ENCODE measurements at places on chromosomes 2 and 18.

- DNase-seq, result no peak
These were observed 109.1 kb downstream of the SMAD7 start for GRCh38 chr18:48841381-48842258.

GRCh38 chr18:48608581-48608980 is 69.8 kb downstream of the CTIF start:
- DNase-seq, result no peak

DNA sequence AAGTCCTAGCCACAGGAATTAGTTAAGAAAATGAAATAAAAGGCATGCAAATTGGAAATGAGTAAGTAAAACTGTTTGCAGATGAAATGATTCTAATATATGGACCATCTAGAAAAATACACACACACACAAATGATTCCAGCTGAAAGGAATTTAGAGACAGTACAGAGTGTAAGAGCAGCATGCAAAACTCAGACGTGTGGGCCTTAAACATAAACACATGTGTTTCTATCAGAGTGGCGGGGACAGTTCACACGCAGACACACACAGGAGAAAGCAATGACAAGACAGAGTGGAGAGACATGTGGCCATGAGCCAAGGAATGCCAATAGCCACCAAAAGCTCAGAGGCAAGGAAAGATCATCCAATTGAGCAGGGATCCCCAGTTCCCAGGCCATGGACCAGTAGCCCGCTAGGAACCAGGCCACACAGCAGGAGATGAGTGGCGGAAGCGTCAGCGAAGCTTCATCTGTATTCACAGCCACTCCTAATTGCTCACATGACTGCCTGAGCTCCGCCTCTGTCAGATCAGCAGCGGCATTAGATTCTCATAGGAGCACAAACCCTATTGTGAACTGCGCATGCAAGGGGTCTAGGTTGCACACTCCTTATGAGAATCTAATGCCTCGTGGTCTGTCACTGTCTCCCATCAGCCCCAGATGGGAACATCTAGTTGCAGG is 155.4 kb downstream of the ARL4C start:
- no peak for DNase-seq

DNA sequence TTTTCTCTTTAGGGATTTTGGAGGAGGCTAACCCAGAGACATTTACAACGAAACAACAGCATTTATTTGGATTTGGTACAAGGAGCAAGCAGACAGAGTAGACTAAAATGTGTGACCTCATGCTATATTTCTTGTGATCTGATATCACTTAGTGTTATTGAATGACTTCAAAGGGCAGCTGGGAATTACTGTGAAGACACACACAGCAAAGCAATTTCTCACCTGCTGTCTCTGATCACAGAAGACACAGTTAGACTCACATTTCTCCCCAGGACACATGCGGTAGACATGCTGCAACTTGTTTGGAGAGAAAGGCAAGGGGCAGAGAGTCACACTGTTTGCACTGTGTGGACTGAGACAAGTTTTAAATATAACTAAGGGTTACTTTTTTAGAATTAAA is 67.5 kb downstream of the LTBP1 start:
- no peak for DNase-seq

DNA sequence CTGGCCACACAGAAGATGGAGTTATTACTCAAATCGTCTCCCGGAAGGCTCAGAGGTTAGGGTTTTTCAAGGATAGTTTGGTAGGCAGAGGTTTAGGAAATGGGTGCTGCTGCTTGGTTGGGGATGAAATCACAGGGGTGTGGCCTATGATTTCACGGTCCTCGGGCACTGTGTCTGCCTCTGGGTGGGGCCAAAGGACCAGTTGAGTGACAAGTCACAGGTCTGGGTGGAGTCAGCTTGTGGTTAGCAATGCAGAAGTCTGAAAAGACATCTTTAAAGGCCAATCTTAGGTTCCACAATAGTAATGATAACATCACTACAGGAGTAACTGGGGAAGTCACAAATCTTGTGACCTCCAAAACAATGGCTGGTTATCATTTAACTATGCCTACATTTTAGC is 387.8 kb downstream of the ZNF521 start:
- DNase-seq, result no peak

- DNase-seq, result no peak
These were observed 52.9 kb downstream of the CRACDL start for GRCh38 chr2:98882971-98883779.

DNA sequence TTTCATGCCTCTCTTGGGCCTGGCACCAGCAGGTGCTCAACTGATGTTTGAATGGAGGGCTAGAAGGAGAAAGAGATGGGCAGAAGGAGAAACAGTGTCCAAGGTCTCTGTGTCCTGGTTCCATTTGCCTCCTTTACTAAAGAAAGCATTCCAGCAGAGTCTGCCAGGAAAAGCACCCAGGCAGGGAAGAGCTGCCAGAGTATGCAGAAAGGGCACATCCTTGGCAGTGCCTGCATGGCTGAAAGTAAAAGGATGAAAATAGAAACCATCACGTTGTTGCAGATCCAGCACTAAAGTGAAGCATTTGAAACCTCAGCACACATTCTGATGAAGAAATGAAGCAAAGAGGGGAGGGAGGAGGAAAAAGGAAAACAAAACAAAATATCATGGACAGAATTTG is 142.2 kb downstream of the ESCO1 start:
- DNase-seq, result no peak

DNA sequence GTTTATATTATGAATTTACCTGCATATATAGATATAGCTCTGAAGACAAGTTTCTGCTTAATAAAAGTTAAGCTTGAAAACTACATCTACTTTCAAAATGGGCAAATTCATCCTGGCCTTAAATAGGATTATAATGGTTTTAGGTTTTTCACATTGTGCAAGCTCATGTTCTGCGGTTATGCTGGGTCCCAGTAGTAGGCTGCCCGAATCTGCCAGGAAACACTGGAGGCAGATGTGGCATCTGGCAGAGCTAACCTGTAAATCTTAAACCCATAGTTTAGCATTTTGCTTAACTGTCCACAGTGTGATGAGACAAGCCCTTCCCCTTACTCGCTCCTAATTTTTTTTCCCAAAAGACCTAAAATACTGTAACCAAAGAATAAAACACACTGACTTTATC is 234.2 kb downstream of the TCF4 start:
- no peak for DNase-seq

DNA sequence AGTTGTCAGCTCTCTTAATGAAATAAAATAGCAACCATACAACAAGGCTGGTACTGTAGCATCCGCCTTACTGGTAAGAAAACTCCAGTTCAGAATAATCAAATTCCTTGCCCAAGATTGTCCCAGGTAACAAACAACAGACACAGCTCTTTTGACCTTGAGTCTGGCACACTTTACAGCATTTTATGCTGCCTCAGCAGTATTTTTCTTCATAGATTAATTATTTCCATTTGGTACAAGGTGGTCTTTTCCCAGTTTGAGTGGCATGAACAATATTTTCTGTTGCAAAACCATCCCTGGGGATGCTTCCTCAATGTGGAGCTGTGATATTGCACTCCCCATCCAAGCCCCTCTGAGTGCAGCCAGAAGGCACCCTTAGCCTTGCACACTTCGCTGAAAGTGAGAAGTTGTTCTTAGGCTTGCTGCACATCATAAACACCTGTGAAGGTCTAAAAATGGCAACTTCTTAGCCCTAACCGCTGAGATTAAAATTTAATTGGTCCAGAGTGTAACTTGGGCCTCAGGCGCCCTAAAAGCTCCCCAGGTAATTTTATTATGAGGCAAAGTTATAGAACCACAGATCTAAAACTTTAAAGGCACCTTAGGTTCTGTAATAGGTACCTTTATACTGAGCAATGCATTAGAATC is 523.3 kb downstream of the CMPK2 start:
- no peak for DNase-seq

DNA sequence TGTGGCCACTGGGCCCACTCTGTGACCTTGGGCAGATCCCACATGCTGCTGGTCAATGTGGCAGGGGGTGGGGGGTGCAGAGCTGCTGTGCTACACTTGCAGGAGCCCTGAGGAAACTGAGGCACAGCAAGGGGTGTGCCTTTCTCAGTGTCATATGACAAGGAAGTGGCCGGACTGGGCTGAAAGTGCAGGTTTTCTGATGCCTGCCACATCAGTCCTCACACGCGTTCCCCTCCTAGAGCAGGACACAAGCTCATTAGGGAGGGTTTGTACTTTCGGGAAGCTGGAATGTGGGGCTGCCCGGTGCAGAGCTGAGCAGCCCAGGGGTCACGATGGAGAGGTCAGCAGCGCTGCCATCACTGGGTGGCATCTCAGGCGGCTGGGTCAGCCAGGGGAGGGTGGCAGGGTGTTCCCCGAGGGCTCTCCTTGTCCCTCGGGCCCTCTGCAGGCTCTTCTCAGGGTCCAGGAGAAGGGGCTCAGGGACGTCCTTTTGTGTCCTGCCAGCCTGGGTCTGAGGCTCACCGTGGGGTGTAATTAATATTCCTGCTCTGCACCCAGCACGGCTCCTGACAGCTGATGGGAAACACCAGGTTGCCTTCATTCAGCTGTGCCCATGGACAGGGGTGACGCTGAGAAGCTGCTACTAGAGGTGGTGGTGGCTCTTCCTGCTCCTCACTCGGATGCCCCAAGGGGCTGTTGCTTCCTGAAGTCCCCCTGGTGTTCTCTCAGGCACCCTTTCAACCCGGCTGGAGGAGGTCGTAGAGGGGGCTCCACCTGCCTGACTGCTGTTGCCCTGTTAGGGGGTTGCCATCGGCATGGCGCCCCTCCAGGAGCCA is 62.1 kb upstream of the HDAC4 start:
- DNase-seq, result no peak

DNA sequence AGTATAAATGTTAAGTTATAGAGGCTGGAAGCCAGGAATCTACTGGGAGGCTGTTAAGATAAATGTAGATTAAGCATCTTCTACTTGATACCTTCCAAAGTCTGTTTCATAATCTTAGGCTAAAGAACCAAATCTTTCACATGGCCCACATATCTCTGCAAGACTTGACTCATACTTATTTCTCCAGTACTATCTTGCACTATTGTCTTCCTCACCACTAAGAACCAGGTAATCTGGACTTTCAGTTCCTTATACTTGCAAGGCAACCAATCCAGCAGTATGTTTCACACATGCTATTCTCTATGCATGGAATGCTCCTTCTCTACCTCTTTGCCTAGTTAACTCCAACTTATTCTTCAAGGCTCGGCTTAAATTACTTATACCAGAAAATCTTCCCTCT is 62.2 kb downstream of the RBMS1 start:
- DNase-seq, result no peak

DNA sequence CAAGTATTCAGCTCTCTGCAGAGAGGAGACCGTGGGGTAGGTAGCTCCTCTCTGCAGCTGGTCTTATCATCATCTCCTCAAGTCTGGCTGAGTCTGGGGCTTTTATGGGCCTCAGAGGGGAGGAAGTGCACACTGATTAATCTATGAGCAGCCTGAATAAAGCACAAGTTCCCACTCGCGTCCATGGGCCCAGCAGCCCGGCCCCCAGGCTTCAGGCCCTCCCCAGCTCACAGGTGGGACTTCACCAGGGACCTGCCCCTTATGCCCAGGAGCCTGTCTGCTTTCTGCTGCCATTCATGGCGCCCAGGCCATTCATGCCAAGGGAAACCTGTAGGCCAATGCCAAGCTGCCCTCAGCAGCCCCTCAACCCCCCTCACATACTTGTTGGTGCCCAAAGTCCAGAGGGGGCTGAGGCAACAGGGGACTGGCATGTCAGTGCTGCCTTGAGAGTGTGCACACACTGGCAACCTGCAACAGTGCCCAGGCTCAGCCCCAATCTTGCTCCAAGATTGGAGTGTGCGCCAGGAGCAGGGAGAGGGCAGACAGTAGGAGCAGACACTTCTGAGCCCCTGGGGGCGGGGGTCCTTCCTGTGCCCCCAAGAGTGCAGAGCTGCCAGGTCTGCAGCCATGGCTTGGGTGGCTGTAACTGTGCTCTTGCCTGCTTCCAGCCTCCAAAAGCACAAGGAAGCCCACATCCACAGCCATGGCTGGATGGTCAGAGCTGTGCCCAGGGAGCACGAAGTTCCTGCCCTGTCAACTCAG is 375.6 kb upstream of the VWC2L start:
- no peak for DNase-seq

- no peak for DNase-seq
These were observed 287.9 kb downstream of the PTPRM start for GRCh38 chr18:7855028-7855427.

- no peak for DNase-seq
These were observed 1091.5 kb upstream of the CHAC2 start for GRCh38 chr2:52676056-52676455.

DNA sequence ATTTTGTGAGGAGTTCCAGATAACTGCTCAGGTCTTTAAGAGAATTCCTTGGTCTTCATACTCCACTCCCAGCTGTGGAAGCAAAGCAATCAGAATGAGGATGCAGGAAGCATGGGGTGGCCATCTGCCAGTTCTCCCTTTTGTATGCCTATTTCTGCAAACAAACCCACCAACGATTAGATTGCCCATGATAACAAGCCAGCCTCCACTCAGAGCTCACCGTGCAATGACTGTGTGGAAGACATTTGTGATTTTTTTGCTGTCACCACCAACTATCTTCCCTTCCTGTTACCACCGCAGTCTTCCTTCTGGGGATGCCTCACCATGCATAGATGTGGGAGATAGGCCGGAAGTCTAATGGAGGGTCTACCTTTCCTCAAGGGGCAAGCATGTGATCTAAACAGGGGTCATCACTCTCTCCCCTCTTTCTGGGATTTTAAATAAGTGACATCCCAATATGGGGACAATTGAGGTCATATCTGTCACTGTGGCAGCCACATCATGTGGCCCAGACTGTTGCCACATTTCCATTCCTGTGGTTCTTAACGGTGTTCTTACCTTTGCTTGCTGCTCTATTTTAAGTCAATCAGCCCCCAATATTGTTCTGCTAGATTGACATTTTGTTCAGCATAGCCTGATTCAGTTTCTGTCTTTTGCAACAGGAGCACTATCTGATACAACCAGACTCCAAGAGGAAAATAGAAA is 4.4 kb downstream of the AFF3 start:
- no peak for DNase-seq

DNA sequence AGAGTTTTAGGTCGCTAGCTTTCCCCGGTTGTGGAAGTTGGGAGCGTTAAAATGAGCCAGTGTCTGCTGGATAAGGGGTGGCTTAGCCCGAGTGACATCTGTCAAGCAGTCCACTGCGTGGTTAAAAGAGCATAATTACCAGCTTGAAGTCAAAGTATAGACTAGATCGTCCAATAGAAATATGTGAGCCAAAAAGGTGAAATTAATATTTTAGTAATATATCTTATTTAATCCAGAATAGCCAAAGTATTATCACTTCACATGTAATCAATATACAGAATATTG is 654 bp downstream of the COMMD1 start:
- DNase-seq, result no peak

DNA sequence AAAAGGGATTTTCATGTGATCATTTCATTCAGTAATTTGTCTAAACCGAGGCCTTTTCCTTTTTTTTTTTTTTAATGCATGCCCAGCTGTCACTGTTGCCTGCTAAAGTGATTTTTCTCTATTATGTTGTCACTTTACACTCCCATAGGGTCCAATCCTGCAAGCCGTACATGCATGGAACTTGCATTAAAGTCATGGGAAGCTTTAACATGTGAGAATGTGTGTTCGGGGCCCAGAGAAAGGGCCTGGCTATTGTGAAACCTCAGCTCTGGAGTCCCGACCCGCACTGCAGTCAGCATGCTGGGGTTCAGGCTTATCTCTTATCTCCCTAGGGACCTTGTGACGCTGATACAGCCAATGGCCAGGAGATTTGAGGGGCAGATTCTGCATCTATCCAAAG is 474.6 kb downstream of the SLC4A3 start:
- DNase-seq, result no peak
